Thoracic aorta (tissue), 2 donors: ENCODE measurements at places on chromosomes 1 and 21.

DNA sequence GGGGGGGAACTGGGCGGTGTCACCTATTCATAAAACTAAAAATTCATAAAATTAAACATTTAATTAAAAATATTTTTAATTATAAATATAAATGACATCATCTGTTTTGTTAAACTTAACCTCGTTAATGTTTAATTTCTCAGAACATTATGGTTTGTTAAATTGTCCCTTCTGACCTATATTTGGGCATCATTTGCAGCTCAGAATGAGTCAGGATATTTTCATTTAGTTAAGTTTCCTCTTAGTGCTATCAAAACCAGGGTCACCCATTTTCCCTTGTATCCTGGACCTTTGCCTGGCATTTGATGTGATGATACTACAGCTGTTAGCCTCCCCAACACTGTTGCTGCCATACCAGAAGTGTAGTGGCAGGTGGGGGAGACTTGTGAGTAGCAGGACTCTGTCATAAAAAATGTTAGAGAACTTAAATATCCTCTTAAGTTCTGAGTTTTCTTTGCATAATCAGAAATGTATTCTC, 30.3 kb downstream of the TSNAX start:
- DNase-seq = no peak

DNA sequence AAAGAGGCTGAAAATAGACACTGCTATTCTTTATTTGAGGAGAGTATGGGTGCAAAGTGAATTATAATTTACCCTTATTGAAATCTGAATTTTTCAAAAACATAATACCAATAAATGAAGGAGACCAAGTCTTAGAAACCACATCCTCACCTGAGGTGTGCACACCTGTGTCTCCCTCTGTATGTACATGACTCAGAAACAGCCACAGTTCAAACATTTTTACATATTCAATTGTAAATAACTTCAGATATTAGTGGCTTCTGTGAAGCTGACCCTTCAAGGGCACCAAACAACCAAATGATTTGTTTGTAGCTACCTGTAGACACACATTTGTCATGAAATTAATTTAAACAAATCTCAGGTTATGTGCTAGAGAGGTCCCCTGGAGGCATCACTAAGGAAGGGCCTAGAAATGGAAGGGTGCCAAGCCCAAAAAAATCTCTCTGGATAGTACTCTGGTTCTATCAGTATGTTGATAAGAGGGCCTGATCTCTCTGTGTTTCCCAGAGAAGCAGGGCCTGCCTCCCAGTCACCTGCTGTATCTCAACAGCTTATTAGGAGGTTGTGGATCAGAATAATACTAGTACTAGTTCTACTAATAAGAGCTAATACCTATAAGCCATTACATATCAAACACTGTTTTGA, 28.1 kb downstream of the ERI3 start:
- DNase-seq = no peak

DNA sequence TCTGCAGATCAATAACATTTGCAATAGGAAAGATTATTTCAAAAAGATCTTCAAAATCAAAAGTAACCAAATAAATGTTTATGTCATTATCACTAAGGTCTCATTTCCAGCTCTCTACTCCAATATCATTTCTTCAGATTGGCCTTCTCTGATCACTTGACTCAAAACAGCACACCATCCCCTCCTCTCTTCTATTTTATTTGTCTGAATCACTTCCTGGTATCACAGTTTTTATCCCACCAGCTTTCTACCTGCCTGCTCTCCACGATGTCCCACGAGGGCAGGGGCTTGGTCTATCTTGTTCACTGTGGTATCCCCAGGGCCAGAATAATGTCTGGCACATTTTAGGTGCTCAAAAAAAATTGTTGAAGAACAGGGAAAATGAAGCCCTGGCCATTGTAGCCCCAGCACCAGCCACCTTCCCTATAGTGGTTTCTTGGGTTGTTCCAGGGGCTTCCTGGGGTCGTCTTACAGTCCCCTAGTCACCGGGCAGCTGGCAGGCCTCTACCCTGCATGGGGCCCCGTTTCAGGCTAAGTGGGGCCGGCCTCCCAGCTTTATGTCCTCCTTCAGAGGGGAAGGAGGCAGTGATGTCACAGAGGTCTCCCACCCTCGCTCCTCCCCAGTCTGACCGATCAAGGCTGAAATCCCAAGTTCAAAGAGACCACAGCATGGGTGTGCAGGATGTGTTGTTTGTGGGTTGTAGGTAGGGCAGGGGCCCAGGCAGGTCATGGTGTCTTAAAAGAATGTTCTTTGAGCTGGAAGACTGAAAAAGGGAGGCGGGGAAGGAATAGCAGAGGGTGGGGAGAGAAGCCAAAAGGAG, 3.5 kb upstream of the PADI1 start:
- DNase-seq = no peak

DNA sequence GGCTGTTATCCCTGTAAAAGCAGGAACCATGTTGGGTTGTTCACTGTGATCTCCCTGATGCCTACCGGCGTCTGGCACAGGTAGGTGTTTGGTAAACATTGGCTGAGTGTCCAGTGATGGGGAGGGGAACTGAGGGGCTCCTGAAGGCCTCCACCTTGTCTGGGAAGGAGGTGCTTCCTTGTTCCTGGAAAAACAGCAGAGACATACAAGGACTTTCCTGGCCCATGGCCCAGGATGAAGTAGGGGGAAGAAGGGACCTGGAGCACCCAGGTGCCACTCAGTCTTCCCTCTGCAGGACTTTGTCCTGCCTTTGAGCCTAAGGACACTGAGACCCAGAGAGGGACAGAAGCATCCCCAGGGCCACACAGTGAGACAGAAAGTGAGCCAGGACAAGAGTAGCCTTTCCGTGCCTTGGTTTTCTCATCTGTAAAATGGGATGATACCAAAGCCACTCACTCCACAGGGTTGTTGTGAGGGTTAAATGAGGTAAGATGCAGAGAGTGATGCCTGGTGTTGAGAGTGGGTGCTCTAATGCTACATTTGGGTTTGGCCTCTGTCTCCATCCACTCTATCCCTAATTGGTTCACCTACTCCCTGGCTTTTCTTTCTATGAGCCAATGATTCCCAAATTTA, 6.1 kb upstream of the HEYL start:
- no peak for DNase-seq

DNA sequence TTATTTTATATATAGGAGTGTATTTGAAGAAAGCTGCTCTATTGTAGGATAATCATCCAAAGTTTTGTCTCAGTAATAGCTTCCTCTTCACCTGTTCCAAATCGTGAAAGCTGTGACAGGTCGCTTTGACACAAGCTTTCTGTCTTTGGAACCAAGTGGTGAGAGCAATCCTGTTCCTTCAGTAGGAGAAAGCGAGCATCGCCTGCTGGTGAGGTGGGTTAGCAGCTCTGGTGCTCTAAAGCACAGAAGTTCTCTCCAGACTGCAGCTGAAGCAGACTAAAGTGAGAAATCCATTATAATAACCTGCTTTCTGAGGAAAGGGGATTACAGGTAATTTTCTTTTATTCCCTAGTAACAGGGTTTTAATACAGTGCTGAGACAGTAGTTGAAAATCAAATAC, 803.8 kb downstream of the ADGRL2 start:
- no peak for DNase-seq
